ENCODE measurements at places on chromosomes 3 and 15.

DNA sequence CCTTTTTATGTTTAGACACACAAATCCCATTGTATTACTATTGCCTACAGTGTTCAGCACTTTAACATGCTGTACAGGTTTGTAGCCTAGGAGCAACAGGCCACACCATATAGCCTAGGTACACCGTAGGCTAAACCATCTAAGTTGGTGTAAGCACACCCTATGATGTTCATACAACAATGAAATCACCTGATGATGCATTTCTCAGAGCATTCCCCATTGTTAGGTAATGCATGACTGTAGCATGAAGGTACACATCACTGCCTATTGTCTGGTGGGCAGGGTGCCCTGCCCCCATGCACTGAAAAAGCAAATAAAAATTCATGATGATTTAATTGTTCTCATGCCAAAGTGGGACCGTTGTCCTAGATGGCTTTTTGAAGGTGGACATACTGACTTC lies 183.6 kb downstream of the AGBL1 start:
- no peak for DNase-seq

- DNase-seq: no peak
These were observed 30.4 kb downstream of the FSTL1 start for GRCh38 chr3:120420360-120420759.

GRCh38 chr3:8441969-8442559 lies 59.6 kb upstream of the LMCD1 start:
- peak; percentile 63 for DNase-seq

DNA sequence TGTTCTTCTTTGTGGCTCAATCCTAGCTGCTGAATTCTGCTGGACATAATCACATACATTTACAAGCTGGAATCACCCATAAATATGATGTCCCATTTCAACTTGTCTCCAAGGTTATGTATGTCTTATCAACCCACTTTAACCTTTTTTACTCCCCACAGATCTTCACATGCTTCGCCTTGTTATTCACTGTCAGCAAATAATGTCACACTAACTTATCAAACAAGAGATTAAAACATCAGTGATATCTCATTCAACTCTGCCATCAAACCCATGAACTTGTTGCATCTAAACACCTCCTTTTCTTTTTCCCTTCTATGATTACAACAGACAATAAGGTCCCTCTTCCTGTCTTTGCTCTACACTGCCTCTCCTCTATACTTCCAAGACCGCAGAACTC lies 240.7 kb downstream of the TBC1D5 start:
- no peak for DNase-seq
